Stimulated activated CD8-positive, alpha-beta memory T cell treated with anti-CD3 and anti-CD28 coated beads, Interleukin-4, amount 100 ng/mL, for 1 hour (primary cell): ENCODE measurements at places on chromosomes 12 and 14.

DNA sequence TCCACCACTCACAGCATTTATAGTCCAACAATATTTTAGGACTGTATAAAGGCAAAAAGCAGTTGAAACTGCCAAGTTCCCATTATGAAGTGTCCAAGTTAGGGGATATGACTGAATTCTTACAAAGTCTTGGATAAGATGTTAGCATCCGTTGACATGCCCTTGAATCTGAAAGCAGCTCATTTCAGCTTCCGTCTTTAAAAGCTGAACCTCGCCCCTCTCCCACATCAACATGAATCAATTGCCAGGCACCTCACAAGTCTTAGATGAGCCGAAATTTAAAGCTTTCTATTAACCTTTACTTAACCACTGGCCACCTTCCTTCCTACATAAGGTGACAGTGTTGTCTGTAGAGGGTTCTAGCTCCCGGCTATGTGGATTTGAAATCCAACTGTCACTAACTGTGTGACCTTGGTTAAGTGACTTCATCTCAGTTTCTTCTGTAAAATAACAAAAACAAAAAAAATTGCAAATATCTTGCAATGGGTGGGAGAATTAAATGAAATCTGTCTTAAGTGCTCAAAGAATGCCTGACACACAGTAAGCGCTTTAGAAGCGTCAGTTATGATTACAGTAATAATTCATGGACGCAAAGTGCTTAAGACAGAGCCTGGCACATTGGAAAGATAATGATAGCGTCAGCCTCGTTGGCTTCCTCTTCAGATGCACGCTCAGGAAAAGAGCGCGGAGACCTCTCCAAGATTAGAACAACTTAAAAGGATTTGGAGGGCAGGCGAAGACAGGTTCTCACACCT lies 1.2 kb downstream of the PPP1CC start:
- DNase-seq = no peak

DNA sequence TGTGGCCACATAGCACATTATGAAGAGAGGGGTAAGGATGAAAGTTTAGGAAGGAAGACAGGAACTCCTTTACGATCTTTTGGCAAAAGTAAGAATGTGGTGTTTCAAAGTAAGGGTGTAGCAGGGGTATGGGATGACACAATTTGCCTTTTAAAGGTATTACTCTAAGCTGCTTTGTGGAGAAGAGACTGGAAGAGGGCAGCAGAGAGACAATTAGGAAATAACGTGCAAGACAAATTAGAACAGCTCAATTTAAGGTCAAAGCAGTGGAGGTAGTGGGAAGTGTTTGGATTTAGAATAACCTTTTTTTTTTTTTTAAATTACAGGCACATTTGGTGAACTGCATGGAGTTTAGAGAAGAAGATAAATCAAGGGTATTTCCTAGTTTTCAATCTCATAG lies 342.6 kb downstream of the NOVA1 start:
- no peak for DNase-seq

DNA sequence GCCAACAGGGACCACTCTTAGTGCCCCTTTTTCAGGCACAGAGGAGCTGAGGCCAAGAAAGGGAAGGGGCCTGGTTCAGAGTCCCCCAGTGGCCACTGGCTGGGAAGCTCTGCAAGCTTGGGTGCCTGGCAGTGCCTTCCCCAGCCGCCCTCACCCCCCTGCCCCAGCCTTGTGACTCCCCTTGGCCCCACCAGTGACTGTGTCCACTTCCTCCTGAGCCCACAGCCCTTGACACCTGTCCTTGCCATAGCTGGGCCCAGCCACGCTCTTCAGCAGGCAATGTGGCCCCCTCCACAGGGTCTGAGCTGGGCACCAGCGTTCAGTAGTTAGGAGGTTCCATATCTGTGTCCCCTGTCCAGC lies 19.0 kb upstream of the C14orf180 start:
- DNase-seq = no peak

GRCh38 chr12:106487664-106488063 lies 95.1 kb upstream of the RFX4 start:
- DNase-seq = no peak

DNA sequence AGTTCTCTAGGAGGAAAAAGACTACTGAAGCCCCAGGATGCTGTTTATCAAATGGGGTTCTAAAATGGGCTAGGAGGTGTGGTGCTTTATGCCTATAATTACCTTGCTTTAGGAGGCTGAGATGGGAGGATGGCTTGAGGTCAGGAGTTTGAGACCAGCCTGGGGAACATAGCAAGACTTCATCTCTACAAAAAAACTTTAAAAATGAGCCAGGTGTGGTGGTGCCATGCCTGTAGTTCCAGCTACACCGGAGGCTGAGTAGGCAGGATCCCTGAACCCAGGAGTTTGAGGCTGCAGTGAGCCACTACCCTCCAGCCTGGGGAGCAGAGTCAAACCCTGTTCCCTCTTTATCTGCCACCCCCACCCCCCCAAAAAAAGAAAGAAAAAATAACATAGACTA lies 23.3 kb upstream of the SLC2A3 start:
- DNase-seq = no peak

DNA sequence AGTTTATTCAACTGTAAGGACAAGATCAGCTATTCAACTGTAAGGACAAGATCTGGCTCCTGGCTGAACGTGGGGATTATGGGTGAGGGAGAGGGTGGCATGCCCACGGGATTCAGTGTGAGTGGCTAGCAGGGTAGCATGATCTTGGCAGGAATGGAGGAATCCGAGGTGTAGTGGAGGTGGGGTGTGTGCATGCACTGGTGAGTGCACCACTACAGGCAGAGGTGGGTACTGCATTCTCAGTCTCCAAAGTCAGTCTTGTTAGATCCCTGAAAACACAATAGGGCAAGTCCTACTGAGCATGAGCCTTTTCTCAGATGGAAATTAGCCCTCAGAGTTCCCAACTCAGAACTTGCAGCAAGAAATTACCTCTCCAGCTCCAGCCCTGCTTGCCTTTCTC lies 32.2 kb upstream of the DCD start:
- no peak for DNase-seq

DNA sequence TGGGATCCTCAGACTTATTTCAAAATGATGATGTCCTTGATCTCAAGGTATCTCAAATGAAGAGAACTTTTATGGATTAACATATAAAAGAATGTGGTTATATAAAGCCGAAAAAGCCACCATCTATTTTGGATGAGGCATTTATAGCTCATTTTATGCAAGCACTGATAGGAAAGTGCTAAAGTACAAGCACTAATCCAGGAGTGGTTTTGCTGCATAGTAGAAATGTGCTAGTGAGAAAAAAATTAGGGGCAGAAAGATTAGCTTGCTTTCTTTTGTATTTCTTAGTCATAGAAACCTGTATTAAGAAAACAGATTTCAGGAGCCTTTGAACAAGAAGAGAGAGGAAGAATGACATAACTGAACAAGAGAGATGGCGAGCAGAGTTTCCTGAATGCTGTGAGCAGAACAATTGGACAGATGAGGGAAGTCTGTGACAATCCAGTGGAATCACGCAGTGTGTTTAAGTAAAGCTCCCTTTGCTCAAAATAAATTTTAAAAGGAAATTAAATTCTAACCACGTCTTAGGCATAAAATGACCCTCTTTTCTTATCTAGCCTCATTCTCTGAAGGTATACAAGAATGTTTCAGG lies 238.2 kb upstream of the NOVA1 start:
- no peak for DNase-seq

DNA sequence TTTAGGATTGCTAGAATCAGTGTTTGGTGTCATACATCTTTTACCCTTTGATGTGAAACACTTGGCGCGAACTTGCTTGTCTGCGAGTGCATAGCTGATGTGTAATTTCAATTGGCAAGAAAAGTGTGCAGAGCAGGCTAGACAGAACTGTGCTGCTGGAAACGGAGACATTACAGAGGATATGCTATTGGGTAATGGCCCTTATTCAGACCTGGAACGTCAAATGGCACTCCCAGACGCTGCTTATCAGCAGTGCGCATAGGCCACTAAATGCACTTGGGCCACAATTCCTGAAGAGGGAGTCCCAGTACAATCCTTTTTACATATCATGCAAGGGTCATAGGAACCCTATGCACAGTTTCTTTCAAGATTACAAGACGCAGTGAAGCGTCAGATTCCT lies 15.7 kb upstream of the SLC10A1 start:
- DNase-seq = no peak

DNA sequence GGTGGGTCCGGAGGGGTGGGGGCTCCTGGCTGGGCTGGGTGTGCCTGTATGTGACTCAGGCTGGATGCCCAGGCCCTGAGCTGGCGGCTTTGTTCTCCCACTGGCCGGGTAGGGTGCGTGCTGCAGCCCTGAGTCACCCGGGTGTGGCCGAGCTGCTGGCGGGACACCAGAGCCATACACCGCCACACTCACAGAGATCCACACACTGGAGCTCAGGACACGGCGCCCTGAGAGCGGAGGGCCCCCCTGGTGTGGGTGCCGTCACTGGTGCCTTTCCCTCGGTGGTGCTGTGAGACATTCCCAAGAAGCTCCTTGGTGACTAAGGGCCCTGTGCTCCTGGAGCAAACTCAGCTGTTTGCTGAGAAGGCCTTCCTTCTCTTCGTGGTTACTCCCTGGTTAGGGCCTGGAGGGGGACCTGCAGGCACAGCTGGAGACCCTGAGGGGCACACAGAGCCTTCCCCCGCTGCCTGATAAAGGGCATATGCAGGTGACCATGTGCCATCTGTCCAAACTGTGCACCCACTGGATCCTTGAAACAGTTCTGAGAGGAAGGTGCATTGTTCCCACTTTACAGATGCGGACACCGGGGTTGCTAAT lies 44.3 kb downstream of the KRT80 start:
- no peak for DNase-seq

DNA sequence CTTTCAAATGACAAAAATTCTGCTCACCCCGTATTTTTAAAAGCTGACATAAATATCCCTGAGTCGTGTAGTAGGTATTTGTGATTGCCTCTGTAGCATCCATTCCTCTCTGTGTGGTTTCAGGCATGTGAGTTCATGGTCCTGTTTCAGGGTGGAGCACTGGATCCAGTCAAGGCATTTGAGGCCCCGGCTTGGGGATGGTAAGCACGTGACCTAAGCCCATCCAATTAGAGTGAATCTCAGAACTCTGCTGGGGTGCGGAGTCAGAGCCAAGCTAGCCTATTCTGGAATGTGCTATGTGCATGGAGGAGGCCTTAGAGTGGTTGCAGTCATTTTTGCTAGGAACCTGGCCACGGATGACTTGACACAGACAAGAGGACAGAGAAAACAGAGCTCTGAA lies 4.3 kb upstream of the CSRP2 start:
- no peak for DNase-seq

- DNase-seq = no peak
Observed at GRCh38 chr12:57262126-57262822, 11.3 kb upstream of the STAC3 start.

- no peak for DNase-seq
Observed at GRCh38 chr14:85934886-85935254, 404.9 kb downstream of the FLRT2 start.

- DNase-seq = no peak
Observed at GRCh38 chr12:69527506-69528272, 57.5 kb downstream of the FRS2 start.

GRCh38 chr12:92624236-92624635 lies 78.6 kb upstream of the PLEKHG7 start:
- DNase-seq = no peak

DNA sequence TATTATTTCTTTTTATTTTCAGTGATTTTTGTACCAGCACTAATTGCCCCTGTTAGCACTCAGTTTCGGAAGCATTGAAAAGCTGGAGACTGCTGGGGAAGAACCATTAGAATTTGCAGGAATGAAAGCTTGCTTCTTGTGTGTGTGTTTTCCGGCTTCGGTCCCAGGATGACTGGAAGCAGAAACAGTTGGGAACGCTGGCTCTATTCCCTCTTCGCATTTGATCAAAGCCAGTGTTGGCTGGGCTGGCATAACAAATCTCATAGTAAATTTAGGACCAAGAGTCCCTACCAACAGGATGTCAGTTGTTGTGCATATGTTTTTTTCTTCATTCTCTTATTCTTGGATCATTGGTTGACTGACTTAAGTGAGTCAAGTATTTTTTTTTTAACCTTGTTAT lies 53.6 kb upstream of the TRAF3 start:
- DNase-seq = no peak

- no peak for DNase-seq
Observed at GRCh38 chr14:75399843-75400775, 27.7 kb upstream of the JDP2 start.

DNA sequence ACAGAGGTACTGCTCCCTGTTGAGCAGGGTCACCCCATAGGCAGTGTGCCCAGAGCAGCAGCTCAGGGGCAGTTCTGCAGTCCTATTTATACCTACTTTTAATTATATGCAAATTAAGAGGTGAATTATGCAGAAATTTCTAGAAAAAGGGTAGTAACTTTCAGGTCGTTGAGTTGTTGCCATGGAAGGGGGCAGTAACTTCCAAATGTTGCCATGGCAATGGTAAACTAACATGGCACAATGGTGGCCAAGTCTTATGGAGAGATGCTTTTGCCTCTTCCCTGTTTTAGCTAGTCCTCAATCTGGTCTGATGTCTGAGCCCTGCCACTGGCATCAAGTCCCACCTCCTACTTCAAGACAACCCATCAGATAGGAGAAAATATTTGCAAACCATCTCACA lies 30.4 kb upstream of the P2RX7 start:
- no peak for DNase-seq

DNA sequence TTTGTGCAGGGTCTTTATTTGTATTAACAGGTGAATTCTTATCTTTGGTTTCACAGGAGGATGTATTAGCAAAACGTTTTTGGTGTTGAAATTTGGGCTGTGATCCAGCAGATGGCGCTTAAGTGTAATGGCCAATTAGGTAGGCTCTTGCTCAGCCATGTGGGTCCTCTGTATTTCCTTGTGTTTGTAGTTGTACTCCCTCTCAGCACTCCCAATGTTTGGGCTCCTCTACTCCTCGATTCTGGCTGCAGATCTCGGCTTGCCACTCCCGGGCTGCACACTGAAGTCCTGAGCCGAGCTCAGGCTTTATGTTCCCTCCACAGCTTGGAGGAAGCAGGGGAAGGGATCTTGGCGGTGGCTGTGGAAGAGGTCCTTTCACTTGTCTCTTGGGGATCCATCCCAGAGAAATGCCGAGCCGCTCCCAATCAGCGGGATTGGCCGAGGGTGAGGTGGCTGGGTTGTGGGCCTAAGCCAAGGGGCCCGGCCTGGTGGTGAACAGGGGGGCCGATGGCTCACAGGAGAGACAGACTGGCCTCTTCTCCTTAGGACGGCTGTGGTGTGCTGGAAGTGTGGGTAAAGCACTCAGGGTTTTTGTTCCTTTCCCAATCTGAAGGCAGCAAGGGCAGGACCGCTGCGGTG lies 133.7 kb downstream of the AEBP2 start:
- no peak for DNase-seq

GRCh38 chr14:105083926-105084685 lies 18.9 kb upstream of the GPR132 start:
- DNase-seq = no peak

DNA sequence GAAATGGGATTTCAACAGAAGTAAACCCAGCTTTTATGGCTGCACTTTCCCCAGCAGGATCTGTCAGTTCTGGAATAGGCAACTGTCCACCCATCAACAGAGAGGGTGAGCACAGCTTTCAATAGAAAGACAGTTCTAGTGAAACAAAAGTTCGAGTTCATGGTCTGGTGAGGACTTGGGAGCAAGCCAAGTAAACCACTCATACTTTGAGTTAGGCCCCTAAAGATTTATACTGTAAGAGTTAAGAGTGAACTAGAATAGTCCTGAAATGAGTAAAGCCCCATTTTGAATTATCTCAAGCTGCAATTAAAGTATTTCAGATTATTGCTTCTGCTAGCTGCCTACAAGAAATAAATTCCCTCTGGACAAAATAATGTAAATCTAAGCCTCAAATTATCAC lies 82.6 kb downstream of the METTL25 start:
- DNase-seq = no peak

- no peak for DNase-seq
Observed at GRCh38 chr12:48454667-48455066, 17.7 kb upstream of the ANP32D start.

- DNase-seq = no peak
Observed at GRCh38 chr12:124524231-124524925, 43.0 kb downstream of the NCOR2 start.
